Calu3 (cell line): ENCODE measurements at places on chromosomes 3 and 15. TPM values are rescaled to one million over a fixed set of nuclear protein-coding genes. Genes with fewer than 3 reads are reported as not detected.
A peak's percentile ranks its signal among the peaks of the same experiment; 100 is the strongest.

Gene RTP1
- not detected in 2 replicates for total RNA-seq

Gene ANKUB1
- total RNA-seq: not detected in 2 replicates

Gene CSTA
- not detected in 2 replicates for total RNA-seq

Gene DOCK3
- total RNA-seq: 0.19 and 0.34 TPM in 2 replicates

Gene TLR9
- 0.14 and 0.27 TPM in 2 replicates for total RNA-seq

Gene PP2D1
- not detected in 2 replicates for total RNA-seq

DNA sequence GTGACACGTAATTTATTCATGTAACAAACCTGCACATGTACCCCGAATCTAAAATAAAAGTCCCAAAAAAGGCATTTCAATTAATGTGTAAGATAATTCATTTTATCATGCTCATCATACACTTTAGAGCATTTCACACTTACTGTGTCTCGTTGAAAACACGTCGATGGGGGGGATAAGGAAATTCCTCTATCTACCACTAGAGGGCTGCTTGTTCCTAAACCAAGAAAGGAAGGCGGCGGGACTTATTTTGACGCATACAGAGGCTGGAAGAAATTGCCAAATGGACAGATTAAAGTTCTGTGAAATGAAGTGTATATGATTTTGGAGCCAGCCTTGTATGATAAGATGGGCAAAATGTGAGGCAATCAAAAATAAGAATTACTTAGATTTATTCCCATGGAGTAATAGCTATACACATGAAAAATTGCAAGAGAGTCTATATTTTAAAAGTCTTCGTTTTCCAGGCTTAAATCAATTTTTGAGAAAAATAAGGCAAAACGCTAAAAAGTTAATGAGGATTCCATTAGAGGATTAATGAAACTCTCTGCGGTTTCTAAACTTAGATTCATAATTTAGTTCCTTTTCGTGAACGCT, 346.8 kb downstream of the CNTN3 start:
- no peak for DNase-seq

DNA sequence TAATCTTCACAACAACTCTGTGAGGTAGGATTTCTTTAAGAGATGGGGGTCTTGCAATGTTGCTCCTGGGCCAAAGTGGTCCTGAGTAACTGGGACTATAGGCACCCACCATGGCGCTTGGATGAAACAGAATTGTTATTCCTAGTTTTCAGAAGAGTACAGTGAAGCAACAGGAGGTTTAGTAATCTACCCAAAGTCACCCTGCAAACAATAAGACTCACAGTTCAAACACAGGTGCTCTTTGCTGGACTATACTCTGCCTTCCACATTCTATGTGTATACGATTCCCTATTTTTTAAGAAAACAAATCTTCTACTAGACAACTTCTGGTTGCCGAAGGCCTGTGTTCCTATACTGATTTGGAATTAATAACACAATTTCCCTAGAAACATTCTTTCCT, 8.1 kb downstream of the C3orf70 start:
- no peak for DNase-seq

- DNase-seq: no peak
Observed at GRCh38 chr3:38966811-38967692, 84.7 kb downstream of the SCN11A start.

DNA sequence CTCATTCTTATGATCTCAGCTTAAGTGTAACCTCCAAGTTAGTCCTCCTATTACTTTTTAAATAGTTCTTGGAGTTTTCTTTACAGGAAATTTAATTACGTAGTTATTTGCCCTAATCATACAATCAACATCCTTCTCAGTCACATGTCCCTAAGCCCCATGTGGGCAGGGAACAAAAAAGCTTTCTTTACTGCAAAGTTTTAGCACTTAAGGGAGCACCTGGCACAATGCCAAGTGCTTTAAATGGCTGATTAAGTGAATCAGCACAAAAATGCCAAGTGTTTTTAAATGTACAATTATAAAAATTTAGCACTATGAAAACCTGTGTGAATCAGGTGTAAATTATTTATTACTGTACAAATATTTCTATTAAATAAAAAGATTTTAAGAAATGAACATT, 445.3 kb downstream of the C3orf38 start:
- DNase-seq: peak; percentile 8

- DNase-seq: no peak
Observed at GRCh38 chr3:140724856-140725812, 47.3 kb downstream of the TRIM42 start.

DNA sequence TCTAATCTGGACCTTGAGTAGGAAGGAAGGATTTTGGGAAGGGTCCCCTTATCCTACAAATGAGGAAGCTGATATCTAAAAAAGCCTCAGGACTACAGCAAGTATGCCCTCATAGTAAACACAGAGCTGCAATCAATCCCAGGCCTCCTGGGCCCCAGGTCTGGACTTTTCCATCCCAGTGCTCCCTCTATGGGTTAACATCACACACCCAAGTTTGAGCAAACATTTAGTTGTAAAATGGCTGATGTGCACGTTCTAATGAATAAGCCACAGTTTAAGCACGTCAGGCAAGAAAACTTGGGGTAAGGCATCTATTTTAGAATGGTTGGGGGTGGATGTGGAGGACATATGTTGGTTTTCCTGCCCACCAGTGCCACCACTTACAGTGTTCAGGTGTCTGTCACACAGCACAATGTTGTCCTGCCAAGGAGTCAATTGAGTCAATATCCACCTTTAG, 44.3 kb upstream of the UBE2E1 start:
- peak; percentile 44 for DNase-seq

DNA sequence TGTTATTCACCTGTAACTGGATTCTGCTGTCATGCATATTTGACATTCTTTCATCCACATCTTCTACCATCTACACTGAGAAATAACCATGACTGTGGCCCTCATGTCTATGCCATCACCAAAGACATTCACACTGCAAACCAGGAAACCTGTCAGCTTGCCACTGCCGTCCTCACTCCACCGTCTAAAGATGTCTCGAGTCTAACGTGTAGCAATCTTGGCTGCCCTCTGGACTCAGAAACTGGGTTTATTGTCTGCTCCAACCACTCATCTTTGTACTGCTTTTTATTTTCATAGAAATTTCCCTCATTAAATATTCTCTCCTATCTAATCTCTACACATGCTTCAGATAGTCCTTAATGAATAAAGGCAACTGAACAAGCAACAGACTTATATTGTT, 57.1 kb downstream of the CRYGS start:
- DNase-seq: no peak

- peak; percentile 57 for DNase-seq
Observed at GRCh38 chr3:37221407-37221806, 47.0 kb upstream of the LRRFIP2 start.

DNA sequence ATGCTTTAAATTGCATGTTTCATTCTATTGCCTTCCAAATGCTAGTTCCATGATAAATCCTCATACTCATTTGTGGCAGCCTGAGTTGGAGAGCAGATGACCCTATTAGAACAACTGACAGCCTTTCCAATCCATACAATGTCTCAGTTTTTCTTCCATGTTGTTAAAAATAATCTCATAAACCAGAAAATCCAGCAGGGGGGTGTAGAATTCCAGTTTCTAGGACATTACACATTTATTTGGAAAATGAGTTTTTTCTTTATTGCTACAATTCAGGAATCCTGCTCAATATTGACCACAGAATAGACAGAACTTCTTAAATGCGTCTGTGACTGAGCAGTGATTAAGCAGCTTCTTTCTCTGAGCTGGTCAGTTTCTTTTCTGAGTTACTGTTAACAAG, 174.2 kb upstream of the ATP10A start:
- DNase-seq: no peak

- DNase-seq: no peak
Observed at GRCh38 chr3:186551387-186551786, 7.2 kb upstream of the CRYGS start.

GRCh38 chr3:102189541-102189940, 245.3 kb upstream of the ZPLD1 start:
- DNase-seq: no peak

GRCh38 chr3:133273346-133273745, 126.5 kb upstream of the BFSP2 start:
- DNase-seq: no peak

DNA sequence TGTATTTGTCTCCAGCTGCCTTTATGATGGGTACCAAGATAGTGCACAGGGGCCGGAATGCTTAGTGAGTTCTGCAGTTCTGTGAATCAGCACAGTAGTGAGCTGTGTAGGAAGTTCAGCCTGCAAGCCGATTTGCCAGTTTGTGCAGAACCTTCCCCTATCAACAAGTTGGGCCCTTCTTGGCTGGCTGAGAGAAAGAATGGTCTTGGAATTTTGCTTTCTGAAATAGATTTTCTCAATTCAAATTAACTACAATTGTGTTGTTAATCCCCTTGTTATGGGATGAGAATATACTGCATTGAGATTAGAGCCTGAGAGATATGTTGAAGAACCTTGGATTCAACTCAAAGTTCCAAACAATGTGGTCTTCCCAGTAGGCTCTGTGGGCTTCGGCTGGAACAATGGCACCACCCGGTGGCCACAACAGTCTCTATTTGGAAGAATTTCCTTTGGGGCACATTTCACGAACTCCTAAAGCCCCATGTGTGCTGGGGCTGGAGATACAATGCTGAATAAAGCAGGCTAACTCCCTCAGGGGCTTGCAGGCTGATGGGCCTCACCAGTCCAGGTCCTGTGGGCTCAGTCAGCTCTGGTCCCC, 59.1 kb downstream of the TRIM42 start:
- DNase-seq: peak; percentile 73
